ENCODE measurements at places on chromosomes 6 and 20.
A peak's percentile ranks its signal among the peaks of the same experiment; 100 is the strongest.

DNA sequence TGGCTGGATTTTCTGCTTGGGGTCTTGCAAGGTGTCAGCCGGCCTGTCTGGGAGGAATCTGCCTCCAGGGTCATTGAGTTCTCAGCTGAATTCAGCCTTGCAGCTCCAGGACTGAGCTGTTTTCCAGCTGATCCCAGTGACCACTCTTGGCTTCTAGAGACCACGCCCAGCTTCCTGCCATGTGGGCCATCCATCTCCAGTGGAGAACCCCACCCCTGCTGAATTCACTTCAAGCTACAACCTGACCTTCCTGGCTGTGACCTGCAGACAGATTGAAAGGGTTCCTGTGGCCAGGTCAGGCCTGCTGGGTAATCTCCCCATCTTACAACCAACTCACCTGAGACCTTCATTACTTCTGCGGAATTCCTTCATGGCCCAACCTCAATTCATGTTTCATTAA lies 26.5 kb upstream of the SYNDIG1 start:
- no peak for DNase-seq

DNA sequence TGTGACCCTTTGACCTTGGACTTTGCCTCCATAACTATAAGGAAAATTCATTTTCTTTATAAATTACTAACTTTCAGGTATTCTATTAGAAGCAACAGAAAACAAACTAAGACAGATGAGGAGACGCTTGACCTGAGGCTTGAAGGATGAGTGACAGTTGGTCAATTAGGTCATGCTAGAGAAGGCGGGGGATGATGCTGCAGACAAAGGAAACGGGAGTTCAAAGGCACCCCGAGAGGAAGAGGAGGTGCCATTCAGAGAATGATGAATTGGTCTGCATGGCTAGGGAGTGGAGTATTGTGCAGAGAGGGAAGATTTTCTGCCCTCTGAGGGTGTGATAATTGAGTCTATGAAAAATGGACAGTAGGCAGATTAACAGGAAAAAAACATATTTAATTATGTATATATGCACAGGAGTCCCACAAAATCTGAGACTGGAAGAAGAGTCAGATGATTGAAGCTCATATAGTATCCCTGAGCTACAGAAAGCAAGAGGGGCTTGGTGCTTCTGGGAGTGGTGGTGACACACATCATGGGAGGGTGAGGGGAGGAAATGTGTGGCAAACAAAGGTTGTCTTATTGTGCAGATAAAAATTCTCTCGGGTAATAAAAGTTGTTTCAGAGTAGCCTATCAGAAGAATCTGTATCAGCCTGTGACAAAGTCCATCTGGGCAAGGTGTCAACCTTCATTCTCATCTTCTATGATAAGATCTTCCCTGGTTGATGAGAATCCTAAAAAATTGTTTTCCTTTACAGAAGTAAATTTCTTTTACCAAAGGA lies 20.4 kb upstream of the FUCA2 start:
- no peak for DNase-seq

GRCh38 chr20:17940224-17940971 lies 28.2 kb downstream of the SNX5 start:
- no peak for DNase-seq

DNA sequence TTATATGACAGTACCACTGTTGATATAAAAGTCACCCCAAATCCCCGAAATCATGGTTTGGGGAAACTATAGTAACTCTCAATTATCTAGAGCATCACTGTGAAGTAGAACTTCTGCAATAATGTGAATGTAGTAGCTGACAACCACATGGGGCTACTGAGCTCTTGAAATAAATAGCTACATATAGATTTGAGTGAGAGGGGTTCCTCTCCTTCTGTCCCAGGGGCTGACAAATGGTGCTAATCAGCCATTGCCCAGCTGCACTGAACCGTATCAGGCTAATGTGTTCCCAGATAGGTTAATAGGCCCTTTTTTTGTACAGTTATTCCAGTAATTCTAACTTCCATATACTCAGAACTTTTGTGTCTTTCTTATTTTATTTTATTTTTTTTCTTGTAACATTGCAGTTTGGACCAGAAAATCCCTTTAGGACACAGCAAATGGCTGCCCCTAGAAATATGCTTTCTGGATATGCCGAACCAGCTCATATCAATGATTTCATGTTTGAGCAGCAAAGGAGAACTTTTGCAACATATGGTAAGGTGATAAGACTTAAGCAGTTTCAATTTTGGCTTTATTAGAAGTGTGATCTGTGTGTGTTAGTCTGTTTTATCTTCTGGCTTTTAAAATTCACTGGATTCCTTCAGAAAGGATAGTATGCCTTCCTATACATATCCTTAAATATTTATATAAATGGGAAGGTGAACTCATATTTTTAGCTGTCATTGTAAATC lies 21.1 kb downstream of the CDC40 start:
- DNase-seq, result no peak

DNA sequence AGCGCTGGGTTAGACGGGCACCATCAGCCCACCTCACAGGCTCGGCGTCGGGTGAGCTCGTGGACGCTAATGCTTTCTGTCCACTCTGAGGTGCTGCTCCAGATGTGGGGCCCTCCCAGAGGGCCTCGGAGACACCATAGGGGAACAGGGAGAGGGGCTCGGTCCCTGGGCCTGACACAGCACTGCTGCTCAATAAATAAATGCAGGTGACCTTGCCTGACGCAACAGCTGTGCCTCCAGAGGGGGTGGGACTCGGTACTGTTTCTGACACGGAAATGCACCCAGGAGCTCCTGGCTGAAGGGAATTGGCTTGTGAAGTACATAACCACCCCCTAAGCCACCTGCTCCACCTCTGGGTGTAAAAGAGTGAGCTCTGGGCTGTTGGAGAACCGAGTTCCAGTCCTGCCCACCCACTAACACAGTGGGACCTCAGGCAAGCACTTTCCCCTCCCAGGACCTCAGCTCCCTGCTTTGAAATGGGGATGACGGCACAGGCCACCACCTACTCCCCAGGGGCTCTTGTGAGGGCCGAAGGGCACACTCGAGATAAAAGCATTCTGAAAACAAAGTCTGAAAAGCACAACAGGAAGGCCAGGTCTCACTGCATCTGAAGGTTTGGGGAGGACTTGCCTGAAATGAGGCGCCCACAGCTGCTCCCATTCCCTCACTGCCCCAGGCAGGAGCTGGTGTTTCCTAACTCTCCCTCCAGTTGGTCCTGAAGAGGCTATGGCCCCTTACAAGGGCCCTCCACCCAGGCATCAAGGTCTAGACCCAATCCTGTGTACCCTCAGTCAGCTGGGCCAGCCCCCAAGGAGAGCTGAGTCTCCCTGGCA lies 6.7 kb downstream of the KCNK15 start:
- no peak for DNase-seq

DNA sequence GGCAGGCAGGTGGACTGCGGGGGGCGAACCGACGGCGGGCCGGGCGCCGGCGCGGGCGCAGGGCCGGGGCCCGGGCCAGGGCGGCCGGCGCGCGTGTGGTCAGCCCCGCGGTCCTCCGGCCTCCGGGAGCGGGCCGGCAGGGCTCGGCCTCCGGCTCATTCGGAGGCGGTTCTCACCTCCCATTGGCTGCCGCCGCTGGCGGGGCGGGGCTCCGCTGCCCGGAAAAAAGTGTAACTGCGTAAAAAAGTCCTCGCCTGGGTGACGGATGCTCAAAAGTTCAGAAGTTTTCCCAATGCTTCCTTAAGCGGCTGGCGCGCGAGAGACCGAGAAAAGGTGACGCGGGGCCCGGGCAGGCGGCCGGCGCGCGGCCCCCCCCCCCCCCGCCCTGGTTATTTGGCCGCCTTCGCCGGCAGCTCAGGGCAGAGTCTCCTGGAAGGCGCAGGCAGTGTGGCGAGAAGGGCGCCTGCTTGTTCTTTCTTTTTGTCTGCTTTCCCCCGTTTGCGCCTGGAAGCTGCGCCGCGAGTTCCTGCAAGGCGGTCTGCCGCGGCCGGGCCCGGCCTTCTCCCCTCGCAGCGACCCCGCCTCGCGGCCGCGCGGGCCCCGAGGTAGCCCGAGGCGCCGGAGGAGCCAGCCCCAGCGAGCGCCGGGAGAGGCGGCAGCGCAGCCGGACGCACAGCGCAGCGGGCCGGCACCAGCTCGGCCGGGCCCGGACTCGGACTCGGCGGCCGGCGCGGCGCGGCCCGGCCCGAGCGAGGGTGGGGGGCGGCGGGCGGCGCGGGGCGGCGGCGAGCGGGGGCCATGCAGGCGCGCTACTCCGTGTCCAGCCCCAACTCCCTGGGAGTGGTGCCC lies at the start of gene FOXC1:
Gene FOXC1, plus strand, starts transcription at position 268 of the 849 bp plus-strand sequence. Its CDS starts 531 bp downstream, at position 799.
- DNase-seq, result peak; percentile 87

DNA sequence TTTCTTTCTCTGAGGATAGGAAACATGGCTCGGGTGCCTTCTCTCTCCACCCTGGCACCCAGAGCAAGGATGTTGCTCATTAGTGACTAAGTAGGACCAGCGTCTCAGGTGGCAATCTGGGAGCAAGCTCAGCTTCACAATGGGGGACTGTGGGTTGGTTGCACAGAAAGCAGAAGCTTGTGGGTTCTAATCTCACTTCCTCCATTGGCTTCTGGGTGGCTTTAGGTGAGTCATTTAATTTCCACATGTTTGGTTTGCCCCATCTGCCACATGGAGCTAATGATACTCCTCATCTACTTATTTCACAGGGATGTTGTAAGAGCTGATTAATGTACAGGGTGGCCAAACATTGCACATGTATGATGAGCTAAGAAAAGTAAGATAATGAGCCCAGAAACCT lies 54.8 kb upstream of the AKIRIN2 start:
- peak; percentile 57 for DNase-seq

DNA sequence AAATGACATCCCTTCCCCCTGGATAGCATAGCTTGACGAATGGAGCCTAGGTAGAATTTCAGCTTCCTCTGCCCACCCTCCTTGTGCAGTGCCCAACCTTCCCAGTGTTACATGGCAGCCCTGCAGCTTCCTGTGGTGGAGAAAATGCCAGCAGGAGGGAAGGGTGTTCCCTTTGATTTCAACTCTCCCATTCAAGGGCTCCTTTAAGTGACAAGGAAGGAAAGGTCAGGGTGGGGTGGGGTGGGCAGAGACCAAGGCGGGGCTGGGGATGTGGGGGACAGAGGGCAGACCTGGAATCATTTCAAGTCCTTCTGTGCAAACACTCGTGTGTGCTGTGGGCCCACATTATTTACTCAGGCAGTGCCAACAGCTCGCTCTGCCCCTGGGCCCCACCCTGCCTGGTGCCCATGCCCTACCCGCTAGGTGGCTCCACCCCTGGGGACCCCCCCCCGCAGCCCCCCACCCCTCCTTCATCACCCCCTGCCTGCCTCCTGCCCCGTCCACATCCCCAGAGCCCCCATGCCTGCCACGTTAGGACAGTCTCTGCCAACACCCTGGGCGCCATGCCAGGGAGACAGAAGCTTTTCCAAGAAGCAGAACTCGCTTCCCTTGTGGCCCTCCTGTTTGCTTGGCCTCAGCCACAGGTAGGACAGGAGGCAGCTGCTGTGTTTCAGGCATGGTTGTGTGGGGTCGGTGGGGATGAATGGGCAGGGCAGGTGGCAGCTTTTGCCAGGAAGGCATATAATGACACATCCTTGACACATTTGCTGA lies 9.4 kb downstream of the SPDEF start:
- DNase-seq, result peak; percentile 17

DNA sequence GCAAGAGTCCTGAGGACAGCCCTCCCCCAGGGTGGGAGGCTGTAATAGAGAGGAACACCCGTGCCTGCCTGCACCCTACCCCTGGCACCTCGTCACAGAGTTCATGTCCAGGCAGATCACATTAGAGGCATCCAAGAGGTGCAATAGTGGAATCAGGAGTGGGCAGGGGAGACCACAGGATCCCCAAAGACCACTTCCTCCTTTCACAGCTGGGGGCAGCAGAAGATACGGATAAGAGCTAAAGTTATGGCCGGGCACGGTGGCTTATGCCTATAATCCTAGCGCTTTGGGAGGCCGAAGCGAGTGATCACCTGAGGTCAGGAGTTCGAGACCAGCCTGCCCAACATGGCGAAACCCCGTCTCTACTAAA lies 1.5 kb upstream of the CAPN11 start:
- no peak for DNase-seq

GRCh38 chr20:50376888-50377459 lies 133.2 kb upstream of the PTPN1 start:
- DNase-seq, result no peak

DNA sequence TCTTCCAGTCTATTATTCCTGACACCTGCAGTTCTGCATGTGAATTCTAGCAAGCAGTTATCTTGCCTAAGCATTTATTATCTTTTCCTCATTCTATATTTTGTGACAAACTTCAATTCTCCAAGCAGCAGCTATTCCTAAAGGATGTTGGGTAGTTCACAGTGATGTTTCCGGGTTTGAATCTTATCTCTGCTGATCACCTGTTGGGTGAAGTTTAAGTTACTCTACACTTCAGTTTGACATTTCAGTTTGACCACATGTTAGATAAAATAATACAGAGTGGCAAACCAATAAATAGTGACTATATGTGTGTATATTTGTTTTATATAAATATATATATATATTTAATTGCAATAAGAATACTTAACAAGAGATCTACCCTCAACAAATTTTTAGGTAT lies 168.6 kb downstream of the ADGRG6 start:
- no peak for DNase-seq

- no peak for DNase-seq
Observed at GRCh38 chr20:605237-605636, 4.9 kb downstream of the TCF15 start.

DNA sequence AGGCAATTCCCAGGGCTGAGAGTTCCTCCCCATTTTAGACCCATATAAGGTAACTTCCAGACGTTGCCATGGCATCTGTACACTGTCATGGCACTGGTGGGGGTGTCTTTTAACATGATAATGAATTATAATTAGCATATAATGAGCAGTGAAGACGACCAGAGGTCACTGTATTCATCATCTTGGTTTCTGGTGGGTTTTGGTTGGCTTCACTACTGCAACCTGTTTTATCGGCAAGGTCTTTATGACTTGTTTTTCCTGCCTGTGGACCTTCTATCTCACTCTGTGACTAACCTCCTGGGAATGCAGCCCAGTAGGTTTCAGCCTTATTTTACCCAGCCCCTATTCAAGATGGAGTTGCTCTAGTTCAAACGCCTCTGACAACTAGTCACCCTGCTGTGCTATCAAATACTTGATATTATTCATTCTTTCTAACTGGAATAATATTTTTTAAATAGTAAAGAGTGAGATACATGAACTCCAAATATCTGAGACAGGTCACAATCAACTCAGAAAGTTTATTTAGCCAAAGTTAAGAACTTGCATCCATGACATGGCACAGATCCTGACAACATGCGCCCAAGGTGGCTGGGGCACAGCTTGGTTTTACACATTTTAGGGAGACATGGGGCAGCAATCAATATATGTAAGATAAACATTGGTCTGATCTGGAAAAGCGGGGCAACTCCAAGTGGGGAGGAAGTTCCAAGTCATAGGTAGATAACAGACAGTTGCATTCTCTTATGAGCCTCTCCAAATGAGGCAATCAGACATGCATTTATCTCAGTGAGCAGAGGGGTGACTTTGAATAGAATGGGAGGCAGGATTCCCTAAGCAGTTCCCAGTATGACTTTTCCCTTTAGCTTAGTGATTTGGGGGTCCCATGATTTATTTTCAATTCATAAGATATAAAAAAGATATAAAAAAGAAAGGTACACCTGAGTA lies 1.2 kb upstream of the UFL1 start:
- DNase-seq, result peak; percentile 47
